AG20443 (cell line): ENCODE measurements at places on chromosomes 11 and 22.

DNA sequence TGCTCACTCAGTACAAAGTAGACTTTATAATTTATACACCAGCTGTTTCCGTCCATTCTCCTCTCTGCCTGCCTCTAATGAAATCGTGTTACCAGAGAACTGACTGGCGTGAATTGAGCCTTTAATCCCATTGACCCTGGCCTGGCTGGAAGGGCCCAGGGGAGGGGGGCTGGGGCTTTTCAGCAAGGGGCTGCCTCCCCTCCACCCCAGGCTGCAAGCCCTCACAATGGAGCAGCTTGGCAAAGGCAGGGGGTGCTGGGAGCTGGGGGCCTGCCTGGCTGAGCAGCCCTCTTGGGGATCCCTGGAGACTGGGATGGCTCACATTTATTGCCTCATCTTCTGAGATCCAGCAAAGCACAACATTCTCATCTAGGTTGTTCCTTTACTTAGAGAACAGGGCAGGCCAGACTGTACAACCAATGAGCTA, 25.8 kb upstream of the LMO1 start:
- no peak for DNase-seq

DNA sequence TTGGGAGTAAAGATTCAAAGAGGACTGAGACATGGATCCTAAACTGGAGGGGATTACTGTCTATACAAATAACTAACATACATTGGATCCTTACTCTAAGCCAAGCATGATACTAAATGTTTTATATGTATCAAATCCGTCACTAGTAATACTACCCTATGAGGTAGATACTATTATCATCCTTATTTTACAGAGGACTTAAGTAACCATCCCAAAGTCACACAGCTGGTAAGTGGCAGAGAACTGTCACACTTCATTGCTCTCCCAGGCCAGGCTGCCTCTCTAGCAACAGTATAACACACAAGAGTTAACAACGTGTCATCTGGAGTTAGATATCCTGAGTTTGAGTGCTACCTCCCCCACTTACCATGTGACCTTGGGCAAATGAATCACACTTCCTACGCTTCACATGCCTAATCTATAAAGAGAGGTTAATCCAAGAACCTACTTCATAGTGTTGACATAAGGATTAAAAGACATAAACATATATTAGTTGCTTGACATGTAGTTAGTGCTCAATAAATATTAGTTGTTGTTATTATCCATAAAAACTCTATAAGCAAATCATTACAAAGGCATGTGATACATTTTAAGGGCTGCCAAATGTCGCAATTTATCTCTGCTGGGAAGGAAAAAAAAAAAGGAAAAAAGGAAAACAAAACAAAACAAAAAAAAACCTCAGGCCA, 33.8 kb upstream of the SPON1 start:
- DNase-seq: peak; percentile 67

DNA sequence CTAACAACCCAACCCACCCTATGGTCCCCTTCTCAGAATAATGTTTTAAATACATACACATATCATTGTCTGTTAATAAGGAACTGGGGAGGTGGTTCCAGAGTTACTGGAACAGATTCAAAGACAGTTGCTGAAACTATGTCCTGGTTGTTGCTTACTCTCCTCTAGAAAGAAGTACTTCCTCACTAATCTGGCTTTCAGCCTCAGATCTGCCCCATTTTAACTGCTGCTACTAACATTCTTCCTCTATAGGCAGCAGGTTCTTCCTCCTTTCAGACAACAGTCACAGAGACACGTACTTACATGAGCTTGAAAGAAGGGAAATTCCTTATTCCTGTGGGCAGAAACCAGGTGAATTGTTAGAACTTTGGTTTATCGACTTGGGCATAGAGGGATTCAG, 8.1 kb upstream of the NEU3 start:
- no peak for DNase-seq

DNA sequence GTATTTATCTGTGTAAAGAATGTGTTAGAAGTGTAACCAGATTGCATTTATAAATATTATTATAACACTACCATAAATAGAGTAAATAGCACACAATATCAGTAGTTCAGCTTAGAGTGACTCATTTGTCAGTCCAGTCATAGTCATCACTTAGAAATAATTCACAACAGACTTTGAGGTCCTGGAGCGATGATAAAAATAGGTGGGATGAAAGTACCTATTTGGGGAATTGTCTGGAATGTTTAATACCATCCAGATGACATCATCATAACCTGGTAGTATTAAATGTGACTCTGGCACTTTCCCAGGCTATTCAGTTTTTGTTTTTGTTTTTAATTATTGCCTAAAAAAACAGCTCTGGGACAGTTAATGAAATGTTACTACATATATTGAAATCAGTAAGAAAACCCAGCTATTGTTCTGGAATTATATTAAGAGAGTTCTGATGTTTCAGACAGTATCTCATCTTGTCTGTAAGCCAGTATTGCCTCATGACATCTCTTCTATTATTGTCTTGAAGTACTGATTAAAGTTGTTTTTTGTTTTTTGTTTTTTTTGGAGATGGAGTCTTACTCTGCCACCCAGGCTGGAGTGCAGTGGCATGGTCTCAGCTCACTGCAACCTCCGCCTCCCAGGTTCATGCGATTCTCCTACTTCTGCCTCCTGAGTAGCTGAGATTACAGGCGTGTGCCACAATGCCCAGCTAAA, 74.8 kb downstream of the SIK2 start:
- peak; percentile 21 for DNase-seq

DNA sequence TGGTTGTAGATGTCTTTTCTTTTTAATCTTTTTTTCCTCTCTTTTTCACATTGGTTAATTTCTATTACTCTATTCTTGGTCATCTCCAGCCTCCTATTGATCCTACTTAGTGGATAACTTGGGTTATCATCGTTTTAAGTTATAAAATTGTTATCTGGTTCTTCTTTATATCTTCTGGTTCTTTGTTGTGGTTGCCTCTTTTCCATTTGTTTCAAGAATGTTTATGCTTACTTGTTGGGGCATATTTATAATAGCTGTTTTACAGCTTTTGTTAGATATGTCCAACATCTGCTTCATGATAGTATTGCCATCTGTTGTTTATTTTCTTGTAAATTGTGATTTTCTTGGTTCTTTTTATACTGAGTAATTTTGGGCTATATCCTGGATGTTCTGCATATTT, 1429.6 kb downstream of the TBC1D22A start:
- no peak for DNase-seq

- DNase-seq: no peak
Measured at GRCh38 chr11:94834911-94835593, 66.9 kb downstream of the AMOTL1 start.
